ENCODE measurements at places on chromosomes 2 and 18.

DNA sequence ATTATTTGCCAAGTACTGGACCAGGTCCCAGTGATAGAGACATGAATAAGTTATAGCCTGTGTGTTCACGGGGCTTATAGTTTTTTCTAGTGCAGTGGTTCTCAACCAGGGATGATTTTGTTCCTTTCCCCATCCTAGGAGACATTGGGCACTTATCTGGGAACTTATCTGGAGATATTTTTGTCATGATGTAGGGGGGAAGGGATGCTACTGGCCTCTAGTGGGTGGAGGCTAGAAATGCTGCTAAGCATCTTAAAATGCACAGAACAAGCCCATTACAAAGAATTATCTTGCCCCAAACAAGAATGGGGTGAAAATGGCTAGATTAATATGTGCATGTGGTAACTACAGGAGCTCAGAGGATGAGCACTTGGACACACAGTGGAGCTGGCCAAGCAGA lies 75.2 kb downstream of the KLHL29 start:
- DNase-seq: no peak

DNA sequence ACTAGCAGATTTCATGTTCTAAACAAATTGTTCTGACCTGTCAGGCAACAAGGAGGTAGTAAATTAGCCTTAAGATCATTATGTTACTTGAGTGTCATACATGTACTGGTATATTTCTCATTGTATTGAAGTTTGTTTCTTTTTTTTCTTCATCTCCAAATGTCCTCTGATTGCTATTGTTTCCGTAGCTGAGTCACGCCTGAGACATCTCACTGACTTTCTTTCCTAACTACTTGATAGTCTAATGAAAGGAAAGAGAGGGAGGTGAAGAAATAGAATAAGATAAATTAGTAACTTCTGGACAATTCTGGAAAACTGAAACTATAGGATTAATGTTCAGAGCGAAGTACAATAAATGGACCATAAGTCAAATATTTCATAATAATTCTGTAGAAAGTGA lies 1049.9 kb downstream of the TSN start:
- DNase-seq: no peak

GRCh38 chr2:36389091-36389564 lies 33.5 kb downstream of the CRIM1 start:
- DNase-seq: peak; percentile 86

- DNase-seq: no peak
Measured at GRCh38 chr2:223621901-223622300, 19.7 kb upstream of the SCG2 start.

DNA sequence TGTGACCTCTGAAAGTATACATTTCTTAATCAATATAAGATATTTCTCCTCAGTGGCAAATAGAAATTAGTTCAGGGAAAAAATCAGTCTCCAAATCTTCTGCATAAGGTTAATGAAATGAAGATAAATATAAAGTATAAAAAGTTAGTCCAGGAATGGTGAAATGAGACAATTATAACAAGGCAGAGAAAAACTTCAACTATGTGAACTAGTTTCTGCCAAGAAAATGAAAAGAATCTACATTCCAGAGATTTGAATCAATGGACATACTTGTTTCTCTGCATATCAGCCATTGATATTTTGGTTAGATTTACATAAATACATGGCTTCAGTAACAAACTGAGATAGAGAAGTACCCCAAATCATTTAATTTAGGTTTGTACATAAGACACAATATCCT lies 249.0 kb downstream of the EXOC6B start:
- DNase-seq: no peak

- DNase-seq: no peak
Measured at GRCh38 chr2:69790601-69790959, 38.9 kb upstream of the GMCL1 start.

DNA sequence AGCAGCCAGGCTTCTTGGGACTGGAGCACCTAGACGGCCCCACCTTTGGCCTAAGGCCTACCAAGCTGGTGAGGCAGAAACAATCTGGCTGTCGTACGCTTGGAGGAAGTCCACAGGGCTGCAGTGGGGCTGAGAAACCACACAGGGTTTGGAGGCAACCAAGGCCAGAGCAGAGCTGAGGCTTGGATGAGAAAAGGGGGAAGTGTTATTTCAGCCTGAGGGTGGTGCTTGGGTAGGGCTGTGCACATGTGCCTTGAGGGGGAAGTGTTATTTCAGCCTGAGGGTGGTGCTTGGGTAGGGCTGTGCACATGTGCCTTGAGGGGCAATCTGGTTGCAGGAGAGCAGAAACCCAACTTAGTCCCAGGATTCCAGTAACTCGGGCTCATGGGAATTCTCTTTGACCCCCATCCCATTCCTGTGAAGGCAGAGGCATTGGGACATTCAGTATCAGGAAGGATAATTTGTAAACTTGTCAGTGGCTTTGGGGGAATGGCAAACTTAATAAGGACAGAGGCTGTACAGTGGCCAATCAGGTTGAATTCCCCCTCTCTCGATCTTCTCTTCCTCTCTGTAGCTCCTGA lies 971 bp upstream of the FBXO41 start:
- no peak for DNase-seq
